Stimulated activated CD4-positive, alpha-beta T cell treated with anti-CD3 and anti-CD28 coated beads, Interleukin-12 subunit alpha, Interleukin-12 subunit beta, amount 100 ng/mL, for 48 hours (primary cell): ENCODE measurements at places on chromosomes 6 and 20.

- DNase-seq: no peak
These were observed 887 bp downstream of the CLPS start for GRCh38 chr6:35796236-35796635.

GRCh38 chr20:48683467-48684175 lies 144.2 kb downstream of the PREX1 start:
- DNase-seq: no peak

GRCh38 chr6:36913082-36913481 lies 27.3 kb downstream of the C6orf89 start:
- no peak for DNase-seq

- DNase-seq: no peak
These were observed 3.3 kb downstream of the TRERF1 start for GRCh38 chr6:42448391-42448790.

- no peak for DNase-seq
These were observed 7.7 kb downstream of the TPMT start for GRCh38 chr6:18147160-18147559.

- no peak for DNase-seq
These were observed 15.6 kb downstream of the SNRPC start for GRCh38 chr6:34772940-34773339.

GRCh38 chr6:31734821-31735406 lies 1.4 kb downstream of the CLIC1 start:
- peak; percentile 31 for DNase-seq

DNA sequence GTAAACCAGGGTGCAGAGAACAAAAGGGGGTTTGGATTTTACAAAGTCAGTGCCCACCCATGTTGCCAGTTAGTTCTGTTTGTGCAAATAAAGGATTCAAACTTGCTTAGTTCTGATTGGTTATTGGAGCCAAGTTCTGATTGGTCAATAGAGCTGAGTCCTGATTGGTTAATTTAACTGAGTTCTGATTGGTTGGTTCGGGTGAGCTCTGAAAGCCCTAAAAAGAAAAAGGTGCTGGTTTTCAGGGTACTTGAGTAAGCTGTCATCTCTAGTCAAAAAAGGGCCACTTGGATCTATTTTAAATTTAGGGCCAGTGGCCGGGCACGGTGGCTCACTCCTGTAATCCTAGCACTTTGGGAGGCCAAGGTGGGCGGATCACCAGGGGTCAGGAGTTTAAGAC lies 47.6 kb downstream of the SCGN start:
- DNase-seq: no peak

- no peak for DNase-seq
These were observed 207.3 kb upstream of the FLRT3 start for GRCh38 chr20:14544688-14545087.

GRCh38 chr6:61538801-61539200 lies 747.2 kb downstream of the KHDRBS2 start:
- no peak for DNase-seq

- DNase-seq: no peak
These were observed 115.2 kb downstream of the SASH1 start for GRCh38 chr6:148457843-148458159.

DNA sequence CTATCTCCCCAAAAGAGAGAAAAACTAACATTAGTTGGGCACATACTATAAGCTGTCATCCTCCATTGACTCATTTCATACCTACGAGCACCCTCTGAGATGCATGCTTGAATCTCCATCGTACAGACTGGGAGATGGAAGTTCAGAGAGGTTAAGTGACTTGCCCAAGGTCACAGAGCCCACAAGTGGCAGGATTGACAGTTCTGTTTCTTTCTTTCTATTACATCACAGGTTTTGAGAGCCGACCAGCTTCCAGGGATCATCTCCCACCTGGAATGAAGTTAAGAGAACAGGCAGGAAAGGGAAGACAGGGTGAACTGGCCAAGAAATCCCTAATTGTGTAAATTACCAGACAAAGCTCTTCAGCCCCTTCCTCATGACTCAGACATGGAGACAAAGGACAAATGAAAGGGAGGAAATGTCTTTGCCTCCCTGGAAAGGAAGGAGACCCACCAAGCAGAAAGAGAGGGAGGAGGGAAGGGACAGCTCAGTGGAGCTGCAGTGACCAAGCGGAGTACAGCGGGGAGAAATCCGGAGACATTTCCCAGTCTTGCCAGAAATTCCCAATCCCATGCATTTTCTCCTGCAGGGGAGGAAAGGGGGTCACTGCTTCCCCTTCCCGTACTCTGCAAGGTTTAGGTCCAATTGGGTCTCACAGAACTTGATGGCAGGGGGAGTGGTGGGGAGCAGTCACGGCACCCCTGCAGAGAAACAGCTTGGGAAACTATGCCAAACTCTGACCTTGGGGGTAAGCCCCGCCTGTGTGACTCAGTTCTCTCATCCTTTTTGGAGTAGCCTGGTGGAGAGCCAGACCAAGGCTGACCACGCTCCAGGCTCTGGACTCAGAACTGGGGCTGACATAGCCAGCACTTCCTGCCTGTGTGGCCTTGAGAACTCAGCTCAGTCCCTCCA lies 154.3 kb downstream of the ANKRD60 start:
- no peak for DNase-seq

GRCh38 chr20:14691994-14692393 lies 354.6 kb upstream of the FLRT3 start:
- DNase-seq: no peak

DNA sequence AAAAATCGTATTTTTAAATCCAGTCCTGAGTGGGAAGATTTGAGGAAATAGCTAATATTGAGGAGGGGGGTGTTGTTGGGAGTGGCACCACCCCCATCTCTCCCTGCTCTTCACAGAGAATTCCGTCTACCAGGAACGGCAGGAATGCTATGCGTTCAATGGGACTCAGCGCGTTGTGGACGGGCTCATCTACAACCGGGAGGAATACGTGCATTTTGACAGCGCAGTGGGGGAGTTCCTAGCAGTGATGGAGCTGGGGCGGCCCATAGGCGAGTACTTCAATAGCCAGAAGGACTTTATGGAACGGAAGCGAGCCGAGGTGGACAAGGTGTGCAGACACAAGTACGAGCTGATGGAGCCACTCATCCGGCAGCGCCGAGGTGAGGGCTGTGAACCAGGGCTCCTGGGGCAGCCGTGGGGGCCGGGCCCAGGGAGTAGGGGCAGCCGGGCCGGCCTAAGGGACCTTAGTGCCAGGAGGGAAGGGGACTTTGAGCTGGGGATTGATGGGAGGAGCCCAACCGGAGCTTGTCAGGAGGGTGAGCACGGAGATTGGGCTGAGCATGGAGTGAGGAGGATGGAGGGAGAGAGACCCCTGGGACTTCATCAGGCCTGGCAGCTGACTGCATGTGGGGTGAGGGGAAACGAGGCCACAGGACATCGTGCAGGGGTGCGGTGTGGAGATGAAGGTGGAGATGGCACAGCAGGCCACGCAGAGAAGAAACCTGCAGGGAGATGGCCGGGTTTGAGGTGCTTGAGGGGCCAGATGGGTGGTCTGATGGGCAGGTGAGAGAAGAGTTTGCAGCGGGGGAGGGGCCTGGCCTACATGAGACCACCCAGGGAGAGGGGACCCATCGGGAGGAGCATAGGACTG lies 41.3 kb downstream of the HLA-DPB1 start:
- no peak for DNase-seq

DNA sequence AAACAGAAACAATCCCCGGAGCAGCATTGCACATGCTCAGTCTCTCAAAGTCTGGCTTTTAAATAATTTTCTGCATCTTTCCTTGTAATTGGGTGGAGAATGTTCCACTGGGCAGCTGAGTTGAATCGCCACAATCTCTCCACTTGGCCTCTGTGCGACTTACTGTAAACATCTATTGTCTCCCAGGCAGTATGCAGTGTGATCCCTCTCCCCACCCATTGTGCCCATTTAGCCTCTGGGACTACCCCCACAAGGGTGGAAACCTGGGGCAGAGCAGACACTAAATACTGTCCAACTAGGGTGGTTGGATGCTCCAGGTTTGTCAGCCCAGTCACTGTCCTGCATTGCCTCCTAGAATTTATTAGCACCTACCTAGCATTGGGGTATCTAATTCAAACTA lies 96.2 kb downstream of the JARID2 start:
- no peak for DNase-seq

- DNase-seq: no peak
These were observed 133.0 kb downstream of the MTFR2 start for GRCh38 chr6:136117081-136117480.

GRCh38 chr6:3291346-3291745 lies 32.6 kb downstream of the PSMG4 start:
- no peak for DNase-seq

- no peak for DNase-seq
These were observed 21.6 kb upstream of the TNFAIP3 start for GRCh38 chr6:137845460-137845859.

DNA sequence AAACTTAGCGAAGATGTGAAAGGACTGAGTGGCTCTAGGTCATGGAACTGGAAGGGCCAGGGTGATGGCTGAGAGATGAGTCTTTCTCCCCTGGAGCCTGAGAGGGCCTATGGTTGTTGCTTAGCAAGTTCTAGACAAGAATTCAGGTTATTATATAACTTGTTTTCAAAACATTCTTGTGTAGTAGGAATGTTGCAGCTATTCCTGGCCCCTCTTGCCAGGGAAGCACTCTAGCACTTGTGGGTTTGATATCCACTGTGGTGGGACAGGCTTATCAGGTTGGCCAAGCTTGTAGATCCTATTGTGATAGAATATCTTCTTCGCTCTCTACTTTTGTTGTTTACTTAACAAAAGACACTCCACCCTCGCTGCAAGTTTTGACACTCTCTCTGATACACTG lies 211.8 kb upstream of the CITED2 start:
- no peak for DNase-seq

GRCh38 chr6:144758602-144759001 lies 473.5 kb downstream of the UTRN start:
- no peak for DNase-seq

DNA sequence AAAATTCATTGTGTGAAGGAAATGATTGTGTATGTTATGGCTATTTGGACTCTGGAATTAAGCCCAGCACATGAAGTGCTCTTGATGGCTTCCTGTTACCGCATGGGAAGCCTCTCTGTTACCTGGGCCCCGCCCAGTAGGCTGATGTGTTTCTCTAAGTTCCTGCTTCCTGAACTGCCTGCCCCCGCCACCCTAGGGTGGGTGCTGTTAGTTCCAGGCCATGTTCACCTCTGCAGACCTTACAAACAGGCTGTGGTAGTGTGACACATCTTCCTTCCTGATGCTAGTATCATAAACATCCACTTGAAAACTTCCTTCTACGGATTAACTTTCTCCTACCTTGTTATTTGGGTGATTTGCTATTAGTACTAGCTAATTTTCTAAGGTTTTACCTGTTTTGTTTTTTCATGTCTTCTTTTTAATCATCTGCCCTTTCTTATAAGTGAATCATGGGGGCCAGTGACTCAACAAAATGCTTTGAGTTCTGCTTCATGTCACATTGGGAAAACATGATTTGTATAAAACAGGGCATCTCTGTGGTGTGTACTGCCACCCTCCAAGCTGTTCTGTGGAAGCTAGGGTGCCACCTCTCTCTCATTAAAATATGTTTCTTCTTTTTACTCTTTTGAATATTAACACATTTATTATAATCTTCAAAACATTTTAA lies 40.6 kb downstream of the SH3BGRL2 start:
- DNase-seq: peak; percentile 25

- DNase-seq: no peak
These were observed 149.3 kb downstream of the PTPRT start for GRCh38 chr20:43040427-43040826.

GRCh38 chr6:91273729-91274128 lies 686.9 kb upstream of the MAP3K7 start:
- DNase-seq: no peak
